GM12864 (cell line): ENCODE measurements at places on chromosomes 3 and 15.

GRCh38 chr15:86347245-86347644 lies 267.6 kb downstream of the AGBL1 start:
- no peak for DNase-seq

- DNase-seq = no peak
These were observed 44.7 kb upstream of the CHRNA7 start for GRCh38 chr15:31985607-31986006.

GRCh38 chr3:114929971-114930732 lies 216.9 kb downstream of the ZBTB20 start:
- DNase-seq = no peak

DNA sequence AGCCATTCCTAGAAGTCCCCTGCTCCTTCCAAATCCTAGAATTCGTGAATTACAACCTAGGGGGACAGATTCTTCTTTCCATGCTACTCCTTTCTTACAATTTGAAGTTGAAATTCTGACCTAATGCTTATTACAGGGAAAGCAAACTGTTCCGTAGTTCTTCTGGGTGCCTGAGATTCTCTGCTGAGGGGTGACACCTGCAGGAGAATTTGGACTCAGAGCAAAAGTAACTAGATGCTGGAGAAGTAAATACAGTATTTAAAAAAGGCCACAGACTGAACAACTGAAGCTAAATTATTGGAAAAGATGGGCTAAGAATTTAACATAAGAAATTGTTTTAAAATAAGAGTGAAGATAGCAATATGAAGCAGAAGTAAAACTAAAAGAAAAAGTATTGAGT lies 37.9 kb downstream of the ACAD9 start:
- DNase-seq = no peak

GRCh38 chr3:126887686-126888085 lies 95.2 kb upstream of the PLXNA1 start:
- no peak for DNase-seq

GRCh38 chr3:147472846-147473245 lies 63.7 kb downstream of the ZIC1 start:
- no peak for DNase-seq

DNA sequence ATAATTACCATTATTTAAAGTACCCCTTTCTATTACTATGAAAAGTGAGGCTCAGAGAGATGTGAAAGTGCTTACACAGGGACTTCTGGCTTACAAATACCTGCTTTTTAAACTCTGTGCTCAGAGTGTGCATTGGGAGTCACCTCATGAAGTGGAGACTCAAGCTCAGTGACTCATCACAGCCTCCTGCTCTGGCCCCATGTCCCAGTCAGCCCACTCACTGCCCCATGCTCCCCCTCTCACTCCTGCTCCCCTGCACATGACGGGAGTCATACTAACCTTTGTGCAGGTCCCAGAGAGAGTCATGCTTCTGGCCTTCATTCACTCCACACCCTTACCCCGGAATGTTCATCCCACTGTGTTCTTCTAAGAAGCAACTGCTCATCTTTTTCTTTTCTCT lies 20.2 kb downstream of the CCR1 start:
- peak; percentile 47 for DNase-seq

DNA sequence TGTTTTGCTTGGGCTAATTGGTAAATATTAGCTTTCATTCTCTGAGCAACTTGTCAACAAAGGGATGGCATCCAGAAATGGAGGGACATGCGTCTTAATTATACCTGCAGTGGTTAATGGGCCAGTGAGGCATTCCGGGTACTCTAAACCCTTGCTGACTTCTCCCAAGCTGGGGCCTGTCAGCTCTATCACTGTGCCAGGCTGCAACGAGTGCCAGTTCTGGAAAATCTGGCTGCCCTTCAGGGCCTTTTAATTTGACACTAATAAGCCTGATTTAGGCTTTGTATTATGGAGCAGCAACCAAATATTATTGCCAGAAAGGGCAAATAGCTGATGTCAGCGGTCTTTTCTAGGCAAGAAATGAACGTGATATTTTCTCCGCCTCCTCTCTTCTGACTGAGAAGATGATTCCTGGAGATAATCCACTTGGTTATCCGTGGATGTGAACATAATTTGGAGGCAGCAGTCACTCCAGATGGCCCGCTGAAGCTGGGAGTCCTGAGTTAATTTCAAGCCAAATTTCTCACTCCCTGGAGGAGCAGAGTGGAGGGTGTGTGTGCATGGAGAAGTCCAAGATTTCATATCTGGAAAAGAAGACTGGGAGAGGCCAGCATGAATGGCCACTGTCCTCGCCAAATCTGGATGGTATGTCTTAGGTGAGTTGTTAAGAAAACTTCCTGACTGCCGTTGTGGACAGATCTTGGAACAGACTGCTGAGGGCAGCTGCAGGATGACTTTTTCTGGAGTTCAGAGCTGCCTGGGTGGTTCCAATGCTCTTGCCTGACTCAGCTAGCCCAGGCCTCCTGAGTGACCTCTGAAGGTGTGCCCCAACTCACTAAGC lies 44.4 kb upstream of the PSMD6 start:
- no peak for DNase-seq

- no peak for DNase-seq
These were observed 31.1 kb downstream of the ACAN start for GRCh38 chr15:88834211-88834812.

DNA sequence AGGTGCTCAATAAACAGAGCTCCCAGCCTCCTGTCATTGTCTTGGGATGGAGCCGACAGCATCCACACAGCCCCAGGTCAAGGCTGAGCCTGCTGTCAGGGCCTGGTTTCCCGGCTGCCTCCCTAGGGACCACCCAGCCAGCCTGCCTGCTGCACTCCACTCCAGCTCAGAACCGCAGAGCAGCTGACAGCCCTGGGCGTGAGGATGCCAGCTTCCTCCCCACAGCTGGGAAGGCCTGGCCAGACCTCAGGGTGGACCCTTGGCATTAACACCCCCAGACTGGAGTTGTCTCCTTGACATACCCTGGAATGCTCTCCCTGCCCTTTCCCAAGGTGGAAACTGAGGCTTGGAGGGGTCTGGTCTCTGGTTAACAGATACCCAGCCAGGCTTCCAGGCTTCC lies 112.0 kb downstream of the WNT7A start:
- no peak for DNase-seq

DNA sequence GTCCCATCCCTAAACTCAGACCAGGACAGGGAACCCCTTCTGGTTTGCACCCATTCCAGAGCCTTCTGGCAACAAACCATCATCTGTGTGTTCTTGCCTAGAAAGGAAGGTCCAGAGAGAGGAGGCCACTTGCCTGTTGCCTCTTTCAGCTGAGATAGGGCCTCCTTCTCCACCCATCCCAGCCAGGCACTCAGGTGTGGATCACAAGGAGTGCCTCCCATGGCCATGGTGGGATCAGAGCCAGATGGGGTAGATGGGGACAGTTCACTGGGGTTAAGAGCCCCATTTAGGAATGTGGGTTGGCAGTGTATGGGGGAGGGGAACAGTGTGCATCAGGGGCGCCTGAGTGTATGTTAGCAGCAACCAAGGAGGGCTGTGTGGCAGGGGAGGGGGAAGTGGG lies 8.9 kb upstream of the CTDSPL start:
- no peak for DNase-seq

- DNase-seq = no peak
These were observed 1.1 kb downstream of the GPR27 start for GRCh38 chr3:71754610-71755253.
